ENCODE measurements at places on chromosomes 16 and 17.

- no peak for DNase-seq
Measured at GRCh38 chr17:33551911-33552310, 258.8 kb upstream of the ASIC2 start.

- no peak for DNase-seq
Measured at GRCh38 chr17:75114552-75115314, 5.0 kb downstream of the ARMC7 start.

DNA sequence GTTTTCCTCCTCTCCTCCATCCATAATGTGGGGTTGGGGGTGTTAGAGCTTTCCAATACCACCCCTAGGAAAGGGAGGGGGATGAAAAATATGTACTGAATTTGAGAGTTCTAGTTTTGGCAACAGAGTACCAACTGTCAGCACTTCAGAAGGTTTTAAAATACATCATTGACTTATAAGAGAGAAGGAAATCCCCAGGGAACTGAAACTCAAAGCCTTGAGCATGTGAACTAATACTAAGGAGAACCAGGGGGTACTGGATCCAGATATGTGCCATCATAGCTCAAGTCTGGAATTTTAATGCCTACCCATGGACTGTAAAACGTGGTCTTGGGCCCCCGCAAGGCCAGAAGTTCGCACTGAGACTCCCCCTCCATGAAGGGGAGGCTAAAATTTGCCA, 15.8 kb downstream of the CACNG5 start:
- DNase-seq: no peak

- no peak for DNase-seq
Measured at GRCh38 chr17:37546302-37546701, 56.6 kb downstream of the DUSP14 start.

GRCh38 chr17:82479602-82480001, 21.1 kb downstream of the NARF start:
- no peak for DNase-seq

- DNase-seq: no peak
Measured at GRCh38 chr16:76343769-76344168, 66.6 kb downstream of the CNTNAP4 start.

DNA sequence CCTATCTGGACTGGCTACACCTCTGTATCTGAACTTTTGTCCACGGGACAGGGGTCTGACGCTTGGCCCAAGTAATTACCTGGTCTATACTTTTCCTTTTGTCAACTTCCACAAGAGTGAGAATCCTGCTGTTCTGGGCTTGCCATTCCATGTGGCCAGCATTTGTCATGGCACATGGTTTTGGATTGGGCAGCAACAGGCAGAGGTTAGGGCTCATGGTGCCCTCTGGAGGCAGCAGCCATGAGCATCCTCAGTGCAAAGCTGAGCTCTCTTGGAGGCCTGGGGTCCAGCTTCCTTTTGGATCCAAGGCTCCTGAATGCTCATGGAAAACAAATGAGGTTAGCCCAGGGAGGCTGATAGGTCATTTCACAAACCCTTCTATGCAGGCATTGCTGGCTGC, 7.5 kb upstream of the EDC4 start:
- DNase-seq: no peak

DNA sequence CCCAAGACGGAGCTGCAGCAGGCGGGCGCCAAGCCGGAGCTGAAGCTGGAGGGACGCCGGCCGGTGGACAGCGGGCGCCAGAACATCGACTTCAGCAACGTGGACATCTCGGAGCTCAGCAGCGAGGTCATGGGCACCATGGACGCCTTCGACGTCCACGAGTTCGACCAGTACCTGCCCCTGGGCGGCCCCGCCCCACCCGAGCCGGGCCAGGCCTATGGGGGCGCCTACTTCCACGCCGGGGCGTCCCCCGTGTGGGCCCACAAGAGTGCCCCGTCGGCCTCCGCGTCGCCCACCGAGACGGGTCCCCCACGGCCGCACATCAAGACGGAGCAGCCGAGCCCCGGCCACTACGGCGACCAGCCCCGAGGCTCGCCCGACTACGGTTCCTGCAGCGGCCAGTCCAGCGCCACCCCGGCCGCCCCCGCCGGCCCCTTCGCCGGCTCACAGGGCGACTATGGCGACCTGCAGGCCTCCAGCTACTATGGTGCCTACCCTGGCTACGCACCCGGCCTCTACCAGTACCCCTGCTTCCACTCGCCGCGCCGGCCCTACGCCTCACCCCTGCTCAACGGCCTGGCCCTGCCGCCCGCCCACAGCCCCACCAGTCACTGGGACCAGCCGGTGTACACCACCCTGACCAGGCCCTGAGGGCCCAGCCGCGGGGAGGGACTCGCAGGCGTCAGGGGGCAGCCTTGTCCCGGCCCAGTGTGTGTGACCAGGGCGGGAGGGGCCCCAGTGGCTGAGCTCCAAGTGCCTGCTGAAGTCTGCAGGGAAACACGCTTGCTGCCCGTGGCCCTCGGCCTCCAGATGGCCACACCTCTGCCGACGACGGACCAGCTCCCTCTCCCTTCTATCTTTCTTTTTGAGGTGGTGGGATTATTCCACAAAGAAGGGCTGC, 3.4 kb downstream of the SOX8 start:
- no peak for DNase-seq

GRCh38 chr16:84527532-84528269, 23.2 kb upstream of the MEAK7 start:
- no peak for DNase-seq

GRCh38 chr17:49038138-49038537, 41.0 kb downstream of the IGF2BP1 start:
- no peak for DNase-seq

DNA sequence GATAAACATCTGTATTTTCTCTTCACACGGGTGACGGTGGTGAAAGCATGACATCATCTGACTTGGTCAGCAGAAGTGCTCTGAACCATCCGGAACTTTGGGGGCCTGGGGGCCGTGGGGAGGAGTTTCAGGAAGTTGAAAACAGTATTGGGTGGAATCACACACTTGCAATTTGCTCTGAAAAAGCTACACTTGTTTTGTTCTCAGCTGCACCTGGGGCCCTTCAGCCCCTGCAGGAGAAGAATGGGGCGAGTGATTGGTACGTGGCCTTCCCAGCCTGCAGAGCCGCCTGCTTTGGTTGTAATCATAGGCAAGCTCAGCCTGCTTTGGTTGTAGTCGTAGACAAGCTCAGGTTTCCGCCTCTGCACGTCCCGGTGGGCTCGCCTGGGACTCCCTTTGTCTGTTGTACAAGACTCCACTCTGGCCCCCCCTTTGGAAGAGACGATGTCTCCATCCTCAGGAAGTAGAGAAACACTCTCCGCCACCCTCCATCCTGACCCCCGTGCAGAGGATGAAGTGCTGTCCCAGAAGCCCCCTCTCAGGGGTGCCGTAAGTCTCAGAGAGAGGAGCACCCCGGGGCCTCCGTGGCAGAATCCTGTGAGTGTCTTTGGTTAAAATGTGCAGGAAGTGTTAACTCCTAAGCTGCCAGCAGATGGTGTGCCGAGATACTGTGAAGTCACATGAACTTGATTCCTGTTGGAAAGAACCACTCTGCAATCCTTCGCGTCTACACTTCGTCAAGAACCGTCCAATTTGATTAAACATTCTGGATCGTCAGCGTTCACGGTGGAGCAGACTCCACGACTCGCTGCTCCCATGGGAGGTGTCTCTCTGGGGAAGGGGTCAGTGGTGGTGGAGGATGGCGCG, 5.4 kb downstream of the BANP start:
- peak; percentile 62 for DNase-seq

GRCh38 chr17:80939151-80940145, 52.2 kb upstream of the CHMP6 start:
- DNase-seq: no peak

- no peak for DNase-seq
Measured at GRCh38 chr17:60390186-60390585, 1.7 kb downstream of the USP32 start.

DNA sequence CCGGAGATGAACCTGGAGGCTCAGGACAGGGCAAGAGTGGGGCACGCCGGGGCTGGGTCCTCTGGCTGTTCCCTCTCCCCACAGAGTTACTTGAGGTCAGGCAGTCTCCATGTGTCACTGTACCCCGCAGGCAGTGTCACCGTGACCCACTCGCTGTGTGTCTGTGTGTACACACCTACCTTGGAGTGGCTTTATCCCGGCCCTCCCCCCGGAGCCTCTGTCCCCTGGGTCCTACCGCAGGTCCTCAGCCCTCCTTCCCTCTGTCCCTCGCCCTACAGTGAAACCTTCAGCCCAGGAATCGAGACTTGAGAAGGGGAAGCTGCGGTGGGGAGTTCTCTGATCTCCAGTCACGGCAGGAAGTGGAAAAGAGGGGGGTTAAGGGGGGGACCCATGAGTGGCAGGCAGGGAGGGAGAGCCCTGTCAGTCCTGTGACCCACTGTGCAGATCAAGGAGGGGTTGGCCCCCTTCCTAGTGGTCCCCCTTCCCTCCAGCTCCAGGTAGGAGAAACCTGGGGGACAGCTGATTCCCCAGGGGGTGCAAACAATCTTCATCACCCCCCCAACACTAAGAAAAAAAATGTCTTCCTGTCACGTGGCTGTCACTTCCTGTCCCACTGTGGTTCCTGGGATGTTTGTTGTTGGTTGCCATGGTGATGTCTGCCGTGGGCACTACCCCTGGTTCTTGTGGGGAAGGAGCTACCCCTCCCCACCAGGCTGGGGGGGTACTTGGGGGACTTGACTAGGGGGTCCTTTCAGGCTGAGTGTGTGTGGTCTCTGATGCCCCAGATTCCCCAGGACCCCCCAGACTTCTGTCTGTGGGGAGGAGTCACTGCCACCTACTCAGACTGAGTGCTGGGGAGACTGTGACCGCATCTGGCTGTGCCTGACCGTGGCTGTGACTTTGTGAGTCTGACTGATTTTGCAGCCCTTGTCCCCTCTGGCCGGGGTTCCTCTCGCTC, 13.7 kb downstream of the RARA start:
- peak; percentile 80 for DNase-seq

GRCh38 chr17:16470265-16470664, 21.7 kb downstream of the LRRC75A start:
- no peak for DNase-seq

- no peak for DNase-seq
Measured at GRCh38 chr16:11612665-11613025, 25.9 kb upstream of the LITAF start.

DNA sequence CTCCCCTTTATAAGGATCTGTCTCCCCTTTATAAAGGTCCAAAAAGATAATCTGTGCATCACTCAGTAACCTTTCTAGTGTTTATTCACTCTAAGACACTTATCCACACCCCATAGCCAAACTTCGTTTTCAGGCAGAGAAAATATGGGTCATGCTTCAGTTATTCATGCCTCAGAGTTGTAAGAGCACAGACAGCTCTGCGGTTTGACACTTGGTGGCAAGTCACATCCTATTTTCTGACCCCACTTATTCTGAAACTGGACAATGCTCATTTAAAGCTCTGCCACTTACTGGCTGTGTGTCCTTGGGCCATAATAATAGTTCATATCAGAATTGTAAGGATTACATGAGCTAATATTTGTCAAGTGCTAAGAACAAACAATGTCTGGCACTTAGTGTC, 2.0 kb upstream of the KRTAP2-1 start:
- no peak for DNase-seq

DNA sequence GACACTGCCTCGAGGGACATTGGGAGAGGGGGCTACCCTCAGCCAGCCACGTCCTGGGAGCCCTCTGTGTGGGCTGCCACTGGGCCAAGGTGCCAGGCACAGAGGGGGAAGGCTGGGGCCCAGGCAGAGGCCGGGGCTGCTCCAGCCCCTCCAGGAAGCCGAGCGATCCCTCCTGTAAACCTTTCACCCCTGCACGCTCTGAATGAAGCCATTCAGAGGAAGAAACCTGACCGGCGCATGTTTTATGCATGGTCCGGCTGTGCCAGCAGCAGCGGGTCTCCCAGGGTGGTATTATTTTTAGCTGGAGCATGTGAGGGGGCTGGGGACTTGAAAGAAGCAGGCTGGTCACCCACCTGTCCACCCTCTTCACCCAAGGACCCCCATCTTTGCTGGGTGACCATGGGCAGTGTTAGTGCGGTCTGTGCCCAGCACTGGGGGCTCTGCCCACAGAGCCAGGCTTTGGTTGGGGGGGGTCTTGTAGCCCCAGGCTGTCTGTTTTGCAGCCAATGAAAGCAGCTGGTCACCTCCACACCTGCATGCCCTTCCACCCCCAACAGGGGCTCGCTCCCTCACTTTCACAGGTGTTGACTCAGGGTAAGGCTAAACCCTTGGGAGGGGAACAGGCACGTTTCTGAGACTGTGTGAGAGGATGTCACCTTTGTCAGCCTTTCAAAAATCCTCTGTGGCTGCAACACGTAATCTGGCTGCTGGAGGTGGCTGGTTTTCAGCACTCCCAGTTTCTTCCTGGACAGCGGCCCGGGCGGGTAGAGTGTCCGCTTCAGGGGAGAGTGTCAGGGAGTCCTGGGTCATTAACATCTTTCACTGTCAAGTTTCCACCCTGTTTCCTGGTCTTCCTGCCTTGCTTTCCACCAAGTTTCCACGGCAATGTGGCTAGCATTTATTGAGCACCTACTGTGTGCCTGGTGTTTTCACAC, 77.1 kb upstream of the BRD7 start:
- no peak for DNase-seq

- DNase-seq: no peak
Measured at GRCh38 chr16:426115-426905, 861 bp downstream of the RAB11FIP3 start.

- no peak for DNase-seq
Measured at GRCh38 chr16:65658787-65659220, 536.9 kb upstream of the CDH11 start.

- no peak for DNase-seq
Measured at GRCh38 chr16:2835638-2836493, 5.8 kb downstream of the ZG16B start.

DNA sequence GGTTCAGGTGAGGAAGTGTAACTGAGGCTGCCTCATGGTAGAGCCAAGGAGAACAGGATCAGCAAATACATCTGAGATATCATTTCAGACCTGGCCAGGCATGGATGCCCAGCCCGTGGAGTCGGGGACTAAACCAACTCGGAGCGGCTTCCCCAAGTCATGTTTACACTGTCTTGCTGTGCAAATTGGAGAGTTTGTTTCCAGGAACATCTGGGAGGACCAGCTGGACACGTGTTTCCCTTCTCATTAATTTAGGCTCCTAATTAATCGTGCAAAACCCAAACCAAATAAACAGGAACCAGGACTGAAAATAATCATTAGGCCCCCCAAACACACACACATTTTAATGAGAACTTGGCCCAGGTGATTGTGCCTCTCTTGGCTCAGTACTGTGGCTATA, 70.9 kb upstream of the SALL1 start:
- DNase-seq: no peak

GRCh38 chr17:77273397-77274085, 132.8 kb downstream of the SEC14L1 start:
- no peak for DNase-seq

All from stimulated activated CD8-positive, alpha-beta memory T cell treated with anti-CD3 and anti-CD28 coated beads, Interleukin-7, amount 100 ng/mL, for 4 hours (primary cell).